Activated CD8-positive, alpha-beta memory T cell treated with anti-CD3 and anti-CD28 coated beads for 1 hour (primary cell): ENCODE measurements at places on chromosomes 1 and 21.
A peak's percentile ranks its signal among the peaks of the same experiment; 100 is the strongest.

GRCh38 chr1:216258856-216259255, 164.4 kb downstream of the USH2A start:
- no peak for DNase-seq

GRCh38 chr1:156153362-156153761, at the start of gene SEMA4A:
Gene SEMA4A, plus strand, starts transcription at chr1:156153585. Its CDS starts 994 bp downstream, at chr1:156154579.
- no peak for DNase-seq

DNA sequence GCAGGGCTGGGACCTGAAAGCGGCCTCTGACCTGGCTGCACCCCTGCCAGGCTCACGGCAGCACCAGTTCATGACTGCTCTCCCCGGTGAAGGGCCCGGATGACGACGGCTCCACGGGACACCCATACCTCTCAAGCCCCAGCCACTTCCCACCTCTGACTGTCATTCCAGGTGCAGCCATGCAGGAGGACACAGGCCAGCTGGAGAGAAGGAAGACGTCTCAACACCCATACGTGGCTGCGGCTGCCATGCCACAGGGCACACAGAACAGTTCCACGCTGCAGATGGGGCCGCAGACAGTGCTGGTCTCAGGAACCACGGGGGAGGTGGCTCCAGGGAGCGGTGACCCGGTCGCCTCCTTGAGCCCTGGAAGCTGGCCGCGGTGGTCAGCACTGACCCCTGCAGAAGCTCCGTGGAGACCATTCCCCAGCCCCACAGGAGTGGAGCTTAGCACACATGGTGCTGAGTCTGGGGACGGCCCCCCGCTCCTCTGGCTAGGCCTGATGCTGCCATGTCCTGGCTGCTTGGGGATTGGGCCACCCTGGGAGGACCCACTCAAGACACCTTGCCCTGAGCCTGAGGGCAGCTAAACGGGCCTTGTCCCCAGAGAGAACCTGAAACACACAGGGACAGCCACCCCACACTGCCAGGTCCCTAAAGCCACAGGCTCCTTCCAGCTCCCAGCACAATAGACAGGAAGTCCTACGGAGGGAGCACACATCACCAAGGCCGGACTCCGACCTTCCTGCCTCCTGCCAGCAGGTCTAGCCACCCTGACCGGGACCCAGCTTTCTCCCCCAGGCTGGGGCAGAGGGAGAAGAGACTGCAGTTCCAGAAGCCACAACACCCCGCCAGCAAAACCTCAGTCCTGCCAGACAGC, 8.6 kb downstream of the WNT9A start:
- no peak for DNase-seq

GRCh38 chr1:159091607-159092031, 15.1 kb upstream of the AIM2 start:
- DNase-seq = no peak

- DNase-seq = no peak
These were observed 110.3 kb downstream of the DUSP10 start for GRCh38 chr1:221631556-221631955.

DNA sequence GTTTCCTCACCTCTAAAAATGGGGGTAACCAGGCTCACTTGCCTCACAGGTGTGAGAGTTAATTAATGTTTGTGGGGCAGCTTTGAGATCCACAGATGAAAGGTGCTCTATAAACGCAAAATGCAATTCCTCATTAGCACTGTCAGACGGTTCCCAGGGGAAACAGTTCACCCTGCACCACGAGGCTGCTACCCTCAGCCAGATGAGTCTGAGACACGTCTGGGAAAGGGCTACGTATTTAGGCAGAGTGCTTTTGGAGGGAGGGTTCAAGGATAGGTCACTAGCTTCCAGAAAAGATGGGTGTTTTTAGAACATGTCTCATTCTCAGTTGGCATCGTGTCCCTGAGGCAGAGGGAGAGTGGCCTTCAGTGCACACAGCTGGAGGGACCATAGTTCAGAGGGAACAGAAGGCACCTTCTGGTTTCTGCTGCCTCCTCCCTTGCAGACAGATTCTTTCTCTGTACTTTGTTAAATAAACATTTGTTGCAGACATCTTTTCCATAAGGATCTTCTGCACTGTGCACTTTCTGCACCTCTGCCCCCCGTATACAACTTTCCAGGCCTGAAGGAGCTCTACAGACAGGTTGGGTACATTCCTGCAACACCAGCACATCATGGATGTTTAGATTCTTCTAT, 139.9 kb downstream of the CLIC6 start:
- no peak for DNase-seq

GRCh38 chr21:45830221-45830640, 151.3 kb upstream of the COL6A1 start:
- no peak for DNase-seq

- no peak for DNase-seq
These were observed 21.3 kb upstream of the LRRC8D start for GRCh38 chr1:89799495-89799894.

- DNase-seq = no peak
These were observed 95.5 kb upstream of the B3GALT2 start for GRCh38 chr1:193281894-193282293.

DNA sequence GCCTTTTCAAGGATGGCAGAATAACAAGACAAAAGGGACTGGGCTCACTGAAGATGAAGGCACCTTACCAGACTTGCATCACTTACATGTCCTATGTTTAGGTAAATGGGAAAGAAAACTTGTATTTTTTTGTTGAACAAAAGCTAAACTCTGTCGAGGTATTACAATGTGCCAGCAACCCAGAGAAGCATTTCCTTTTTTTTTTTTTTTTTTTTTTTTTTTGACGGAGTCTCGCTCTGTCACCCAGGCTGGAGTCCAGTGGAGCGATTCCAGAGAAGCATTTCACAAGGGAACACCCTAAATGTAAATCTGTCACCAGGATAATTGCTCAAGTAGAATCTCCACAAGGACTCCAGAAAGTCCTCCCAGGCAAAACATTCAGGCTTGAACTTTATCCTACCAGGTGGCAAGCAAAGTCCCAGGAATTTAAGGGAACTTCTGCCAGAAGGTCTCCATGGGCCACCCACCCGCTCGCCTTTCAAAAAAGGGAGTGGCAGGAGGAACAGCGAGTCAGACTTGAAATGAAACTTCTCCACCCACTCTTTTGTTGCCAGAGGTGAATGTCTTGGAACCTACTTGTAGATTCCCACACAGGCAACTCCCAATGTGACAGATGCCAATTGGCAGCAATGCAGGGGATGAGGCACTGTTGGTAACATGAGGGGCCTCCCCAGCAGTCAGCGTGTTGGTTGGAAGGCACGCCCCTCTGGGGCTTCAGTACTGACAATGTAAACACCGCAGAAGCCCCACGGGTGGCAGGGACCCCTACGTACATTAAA, 125.0 kb downstream of the TIAM1 start:
- DNase-seq = no peak

DNA sequence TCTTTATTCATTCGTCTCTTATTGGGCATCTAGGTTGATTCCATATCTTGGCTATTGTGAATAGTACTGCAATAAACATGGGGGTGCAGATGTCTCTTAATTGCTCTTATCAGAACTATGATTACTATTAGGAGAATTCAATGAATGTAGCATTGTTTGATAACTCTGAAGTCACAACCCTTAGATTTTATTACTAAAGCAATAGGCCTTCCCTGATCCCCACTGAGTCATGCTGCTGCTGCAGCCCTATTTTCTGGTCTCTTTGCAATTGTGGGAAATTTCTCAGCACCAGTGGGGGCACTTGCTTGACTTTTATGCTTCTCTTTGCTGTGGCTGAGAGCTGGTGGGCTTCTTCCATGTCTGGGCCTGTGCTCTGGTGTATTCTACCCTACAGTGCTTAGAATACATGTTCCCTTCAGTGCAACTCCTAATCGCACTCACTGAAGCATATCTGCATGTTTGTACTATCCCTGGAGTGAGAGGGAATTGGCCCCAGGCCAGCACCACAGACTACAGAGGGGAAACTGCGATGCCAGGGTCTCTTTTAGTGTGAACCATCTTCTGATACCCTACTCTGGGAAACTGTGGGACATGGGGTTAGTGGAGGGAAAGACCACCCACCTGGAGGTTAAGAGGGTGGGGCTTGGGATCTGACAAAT, 52.2 kb upstream of the ROR1 start:
- no peak for DNase-seq

GRCh38 chr21:30072496-30072895, 94.1 kb downstream of the CLDN17 start:
- DNase-seq = no peak

- no peak for DNase-seq
These were observed 76.0 kb downstream of the CAMK2N1 start for GRCh38 chr1:20409971-20410370.

- no peak for DNase-seq
These were observed 11.9 kb downstream of the PHTF1 start for GRCh38 chr1:113747376-113747775.

GRCh38 chr1:229759586-229759985, 133.5 kb downstream of the URB2 start:
- DNase-seq = no peak

- DNase-seq = no peak
These were observed 64.0 kb upstream of the RUNX1 start for GRCh38 chr21:35113064-35113463.

DNA sequence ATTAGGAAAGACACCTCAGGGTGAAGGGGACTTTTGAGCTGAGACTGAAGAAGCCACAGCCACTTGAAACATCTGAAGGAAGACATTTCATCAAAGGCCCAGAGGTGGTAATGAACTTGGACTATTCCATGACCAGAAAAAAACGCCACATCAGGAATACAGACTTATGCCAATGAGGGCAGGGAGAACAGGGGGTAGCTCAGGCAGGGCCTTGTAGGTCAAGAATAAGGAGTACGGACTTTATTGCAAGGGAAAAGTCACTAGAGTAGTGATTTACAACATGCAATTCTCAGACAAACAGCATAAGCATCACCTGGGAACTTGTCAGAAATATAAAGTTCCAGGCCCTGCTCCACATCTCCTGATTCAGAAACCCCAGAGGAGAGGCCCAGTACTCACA, 11.8 kb downstream of the TP53BP2 start:
- no peak for DNase-seq

- DNase-seq = peak; percentile 20
These were observed 13.4 kb upstream of the PIAS3 start for GRCh38 chr1:145871994-145872924.
